Stimulated activated CD4-positive, alpha-beta T cell treated with anti-CD3 and anti-CD28 coated beads, Interleukin-15, amount 100 ng/mL, for 1 hour (primary cell): ENCODE measurements at places on chromosomes 5 and 9.

DNA sequence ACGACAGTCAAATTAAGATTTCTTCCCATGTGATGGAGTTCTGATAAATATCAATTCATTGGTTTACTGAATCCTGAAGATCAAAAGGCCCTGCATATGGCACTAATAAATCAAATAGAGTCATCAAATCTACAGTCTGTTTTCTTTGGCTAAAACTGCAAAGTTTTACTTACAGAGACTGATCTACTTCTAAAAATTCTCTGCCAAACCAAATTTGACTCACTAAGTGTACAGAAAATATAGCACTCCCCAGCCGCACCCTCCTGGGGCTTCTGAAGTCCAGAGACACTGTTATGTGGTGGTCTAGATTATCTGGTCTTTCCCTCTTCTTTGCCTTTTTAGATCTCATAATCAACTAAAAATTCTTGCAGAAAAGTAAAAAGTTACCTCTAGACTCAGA, 237.7 kb downstream of the MLLT3 start:
- DNase-seq = no peak

DNA sequence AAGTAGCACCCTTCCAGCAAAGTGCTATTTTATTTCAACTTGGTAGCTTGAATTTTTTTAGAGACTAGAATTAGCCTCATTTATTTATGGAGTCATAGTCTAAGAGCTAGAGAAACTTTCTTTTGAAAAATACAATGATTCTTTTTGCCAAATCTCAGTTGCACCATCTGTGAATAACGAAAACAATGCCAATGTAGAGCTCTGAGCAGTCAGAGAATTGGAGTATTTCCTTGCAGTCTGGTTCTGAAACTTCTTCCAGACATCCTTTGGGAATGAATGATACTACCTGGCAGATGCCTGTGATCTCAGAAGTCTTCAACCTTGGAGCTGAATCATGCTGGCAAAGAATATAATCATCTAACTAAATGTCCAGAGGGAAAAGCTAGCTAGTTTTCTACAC, 511.5 kb upstream of the CYLC2 start:
- no peak for DNase-seq

- no peak for DNase-seq
These were observed 28.1 kb downstream of the TTC23L start for GRCh38 chr5:34866989-34867471.

- no peak for DNase-seq
These were observed 7.4 kb downstream of the FIBCD1 start for GRCh38 chr9:130931508-130932254.

DNA sequence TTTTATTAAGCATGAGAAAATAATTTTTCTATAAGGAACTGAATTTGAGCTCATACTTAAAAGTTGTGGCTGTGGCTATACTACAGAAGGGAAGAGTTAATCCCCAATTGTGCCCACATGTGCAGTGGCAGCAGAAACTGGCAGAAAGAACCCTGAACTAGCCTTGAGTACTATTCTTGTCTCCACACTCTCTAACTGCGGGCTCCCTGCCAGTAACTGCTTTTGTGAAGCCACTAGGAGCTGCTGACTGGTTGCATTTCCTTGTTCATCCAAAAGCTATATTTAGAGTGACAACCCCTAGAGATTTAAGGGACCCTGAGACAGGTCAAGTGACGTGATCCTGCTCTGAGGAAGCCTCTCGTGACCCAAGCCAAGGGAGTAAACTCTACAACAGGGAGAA, 238.6 kb downstream of the ELAVL2 start:
- DNase-seq = no peak

DNA sequence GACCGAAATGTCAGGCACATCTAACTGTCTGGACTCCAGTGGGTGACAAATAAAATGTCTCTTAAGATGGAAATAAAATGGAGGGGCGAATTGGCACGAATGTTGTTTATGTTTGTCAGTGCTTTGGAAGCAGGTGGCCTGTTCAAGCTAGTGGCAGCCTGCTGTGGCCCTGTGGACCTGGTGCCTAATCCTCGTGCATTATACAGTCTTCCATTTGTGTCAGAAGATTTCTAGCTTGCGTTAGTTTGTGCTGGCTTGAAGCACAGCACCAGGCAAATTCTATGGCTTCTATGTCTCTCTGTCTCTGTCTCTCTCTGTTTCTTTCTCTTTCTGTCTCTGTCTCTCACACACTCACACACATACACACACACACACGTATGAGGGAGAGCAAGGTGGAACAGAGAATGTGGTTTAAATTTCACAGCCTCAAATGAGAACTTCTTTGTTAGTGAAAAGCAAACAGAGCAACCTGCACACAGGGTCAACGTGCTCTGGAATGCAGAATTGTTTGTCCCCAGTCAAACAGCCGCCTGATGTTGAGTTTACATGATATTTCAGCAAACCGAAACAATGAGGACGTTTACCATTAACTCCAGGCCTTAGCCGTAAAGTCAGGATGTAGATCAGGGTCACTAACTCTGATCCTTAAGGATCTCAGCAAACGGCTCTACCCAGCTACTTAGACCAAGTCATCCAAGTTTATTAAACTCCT, 39.0 kb upstream of the CD180 start:
- DNase-seq = no peak

GRCh38 chr5:151708126-151708525, 21.4 kb upstream of the SPARC start:
- DNase-seq = no peak

DNA sequence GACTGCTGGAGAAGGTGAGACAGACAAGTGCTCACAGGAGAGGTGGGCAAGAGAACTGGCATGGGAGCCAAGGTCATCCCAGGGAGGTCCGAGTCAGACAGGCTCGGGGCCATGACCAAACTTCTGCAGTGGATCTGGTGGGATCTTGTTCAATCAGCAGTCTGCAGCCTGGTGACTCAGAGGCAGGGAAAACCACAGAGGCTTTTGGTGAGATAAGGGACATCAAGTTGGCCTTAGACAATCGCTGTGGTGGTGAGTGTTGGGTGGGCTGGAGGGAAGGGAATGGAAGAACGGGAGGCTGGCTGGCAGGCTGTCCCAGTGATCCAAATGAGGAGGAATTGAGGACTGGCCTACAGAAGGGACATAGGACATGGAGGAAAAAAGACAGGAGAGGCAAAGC, 123.8 kb downstream of the TMEM174 start:
- DNase-seq = no peak

DNA sequence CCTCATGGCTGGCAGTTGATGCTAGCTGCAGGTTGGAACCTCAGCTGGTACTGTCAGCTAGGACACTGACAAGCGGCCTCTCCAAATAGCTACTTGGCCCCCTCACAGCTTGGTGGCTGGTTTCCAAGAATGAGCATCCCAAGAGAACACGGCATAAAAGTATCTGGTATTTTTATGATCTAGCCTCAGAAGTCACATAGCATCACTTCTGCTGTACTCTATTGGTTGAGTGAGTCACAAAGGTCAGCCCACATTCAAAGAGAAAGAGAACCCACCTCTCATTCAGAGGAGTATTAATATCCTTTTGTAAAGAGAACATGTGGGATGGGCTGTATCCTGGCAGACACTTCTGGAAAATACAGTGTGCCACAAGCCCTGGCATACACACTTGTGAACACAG, 6.0 kb upstream of the SIL1 start:
- DNase-seq = no peak

- DNase-seq = no peak
These were observed 64.1 kb downstream of the WDR41 start for GRCh38 chr5:77427998-77428397.

GRCh38 chr5:174145091-174145490, 99.6 kb downstream of the NSG2 start:
- DNase-seq = no peak

DNA sequence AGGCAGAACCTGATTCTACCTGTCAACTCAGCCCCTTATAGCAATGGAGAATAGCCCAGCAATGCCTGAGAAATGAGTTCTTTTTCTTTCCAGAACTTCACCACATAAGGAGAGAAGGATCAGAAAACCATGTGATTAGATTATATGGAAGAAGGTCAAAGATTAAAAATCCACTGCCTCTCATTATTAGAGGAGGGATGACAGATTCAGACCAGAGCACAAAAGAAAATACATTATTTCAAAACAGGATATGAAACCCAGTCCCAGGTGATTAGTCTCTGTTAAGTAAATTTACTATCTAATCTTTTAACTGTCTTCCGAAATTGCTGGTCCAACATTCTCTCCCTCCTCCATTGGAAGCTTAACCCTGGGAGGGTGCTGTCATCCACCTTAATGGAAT, 322.4 kb downstream of the SLIT3 start:
- DNase-seq = no peak

- DNase-seq = no peak
These were observed 151.7 kb downstream of the SNX18 start for GRCh38 chr5:54669285-54669684.

DNA sequence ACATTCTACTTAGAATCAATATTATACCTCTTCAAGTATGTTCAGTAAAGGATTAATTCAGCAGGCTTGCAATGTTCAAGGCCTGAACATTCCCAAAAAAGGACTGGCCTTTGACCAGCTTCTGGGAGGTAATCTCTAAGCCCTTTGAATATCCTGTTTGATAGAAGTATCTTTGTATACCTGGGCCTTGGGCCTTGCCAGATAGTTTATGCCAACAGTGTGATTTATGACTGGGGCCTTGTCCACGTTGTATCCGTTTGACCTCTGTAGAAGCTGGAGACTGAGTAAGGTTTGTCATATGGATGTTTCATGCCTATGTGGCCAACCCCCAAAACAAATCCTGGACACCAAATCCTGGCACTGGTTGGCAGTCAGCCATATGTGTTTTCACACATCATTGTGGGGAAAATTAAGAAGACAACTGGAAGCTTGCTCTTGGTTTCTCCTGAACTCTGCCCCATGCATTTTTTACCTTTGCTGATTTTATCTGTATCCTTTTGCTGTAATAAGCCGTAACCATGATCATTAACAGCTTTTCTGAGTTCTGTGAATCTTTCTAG, 92.1 kb downstream of the RMI1 start:
- no peak for DNase-seq

DNA sequence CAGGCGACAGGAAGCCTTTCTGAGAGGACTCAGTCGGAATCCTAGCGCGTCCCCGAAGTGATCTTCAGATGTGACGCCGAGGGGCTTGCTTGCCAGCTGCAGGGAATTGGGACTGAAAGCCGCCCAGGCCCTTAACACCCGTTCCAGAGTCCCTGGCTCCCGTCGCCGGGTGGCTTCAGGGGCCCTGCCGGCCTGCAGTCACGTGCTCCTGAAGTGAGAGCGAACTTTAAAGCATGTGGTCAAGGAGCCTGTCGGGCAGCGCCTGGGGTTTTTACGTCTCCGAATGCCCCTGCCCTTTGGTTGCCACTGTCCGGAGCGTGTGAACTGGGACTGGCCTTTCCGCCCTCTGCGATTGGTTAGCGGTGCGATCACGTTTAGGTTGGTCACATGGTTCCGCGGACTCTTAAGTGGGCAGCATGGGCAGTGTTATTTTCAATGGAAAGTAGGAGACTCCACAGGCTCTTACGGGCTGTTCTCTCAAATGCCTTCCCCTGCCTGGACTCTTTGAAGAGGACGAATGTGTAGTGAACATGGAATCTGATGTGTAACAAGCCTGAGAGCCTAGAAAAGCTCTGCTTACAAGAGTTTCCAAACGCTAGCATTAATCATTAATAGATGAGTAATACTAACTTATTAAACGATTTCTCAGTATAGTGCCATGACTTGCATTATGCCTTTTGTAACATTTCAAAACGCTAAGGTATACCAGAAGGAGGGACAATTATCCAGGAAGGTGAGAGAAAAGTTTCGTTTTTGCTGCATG, 1.9 kb downstream of the VLDLR start:
- DNase-seq = no peak

- no peak for DNase-seq
These were observed 41.3 kb downstream of the PFDN1 start for GRCh38 chr5:140261403-140262171.

GRCh38 chr5:149407323-149408251, 28.5 kb upstream of the IL17B start:
- no peak for DNase-seq

DNA sequence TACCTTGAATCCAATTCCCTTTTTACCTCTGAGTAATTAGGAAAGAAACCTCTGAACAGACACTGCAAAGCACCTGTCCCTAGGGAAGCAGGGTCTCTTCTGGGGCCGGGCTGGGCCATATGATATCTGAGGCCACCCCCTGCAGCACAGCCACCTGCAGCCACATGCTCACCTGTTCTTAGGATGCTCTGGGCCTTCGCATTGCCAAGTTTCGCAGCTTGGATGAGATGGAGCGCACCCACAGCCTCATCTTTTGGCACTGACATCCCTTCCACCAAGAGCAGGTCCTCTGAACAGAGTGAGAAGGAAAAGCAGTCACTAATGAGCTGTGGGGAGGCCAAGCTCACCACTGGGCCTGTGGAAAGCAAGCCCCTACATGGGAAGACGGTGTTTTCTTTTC, 27.3 kb downstream of the CLTA start:
- DNase-seq = no peak

GRCh38 chr9:112548051-112548440, 61.4 kb downstream of the KIAA1958 start:
- DNase-seq = no peak

DNA sequence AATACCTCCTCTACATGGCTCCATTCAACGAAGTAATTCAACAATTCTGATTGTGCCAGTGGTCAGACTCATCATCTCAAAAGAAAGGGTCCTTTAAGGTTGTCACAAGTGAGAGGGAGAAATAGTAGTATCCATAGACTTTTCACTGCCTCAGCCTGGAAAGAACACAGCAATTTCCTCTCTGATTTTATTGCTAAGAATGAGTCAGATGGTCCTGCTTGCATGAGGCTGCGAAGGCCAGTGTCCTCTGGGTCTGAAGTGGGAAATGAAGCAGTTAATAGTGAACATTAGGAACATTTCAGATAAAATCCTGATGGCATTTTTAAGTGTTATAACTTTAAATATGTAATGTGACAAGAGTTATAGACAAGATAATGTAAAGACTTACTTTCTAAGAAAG, 979.0 kb downstream of the EFNA5 start:
- no peak for DNase-seq

- DNase-seq = no peak
These were observed 187.7 kb upstream of the PTGER4 start for GRCh38 chr5:40492056-40492455.

- DNase-seq = no peak
These were observed 63.3 kb upstream of the ZFAND5 start for GRCh38 chr9:72428329-72428728.

DNA sequence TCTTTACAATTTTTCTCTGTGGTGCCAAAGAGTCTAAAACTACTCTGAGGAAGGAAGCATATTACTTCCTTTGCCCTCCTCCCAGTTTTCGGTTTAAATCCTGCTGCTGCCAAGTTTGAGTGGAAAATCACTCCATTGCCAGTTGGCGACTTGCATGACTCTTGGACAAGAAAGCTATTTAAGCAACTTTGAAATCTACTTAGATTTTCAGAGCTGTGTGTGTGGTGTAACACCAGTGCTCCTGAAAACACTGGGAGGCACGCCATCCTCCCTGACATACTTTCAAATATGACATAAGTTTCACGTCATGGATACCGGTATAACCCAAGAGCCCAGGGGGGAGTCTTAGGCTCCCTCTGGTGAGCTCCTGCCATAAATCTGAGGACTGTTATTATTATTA, 83.5 kb upstream of the RIOK2 start:
- no peak for DNase-seq
